Activated naive CD8-positive, alpha-beta T cell treated with anti-CD3 and anti-CD28 coated beads, Interleukin-2, amount 50 U/mL, for 16 hours (primary cell): ENCODE measurements at places on chromosomes 2 and 18.

GRCh38 chr18:10687161-10687925, 161.5 kb downstream of the NAPG start:
- DNase-seq, result no peak

- no peak for DNase-seq
These were observed 5.8 kb upstream of the PROM2 start for GRCh38 chr2:95268211-95269035.

GRCh38 chr2:46387292-46387691, 90.1 kb downstream of the EPAS1 start:
- no peak for DNase-seq

DNA sequence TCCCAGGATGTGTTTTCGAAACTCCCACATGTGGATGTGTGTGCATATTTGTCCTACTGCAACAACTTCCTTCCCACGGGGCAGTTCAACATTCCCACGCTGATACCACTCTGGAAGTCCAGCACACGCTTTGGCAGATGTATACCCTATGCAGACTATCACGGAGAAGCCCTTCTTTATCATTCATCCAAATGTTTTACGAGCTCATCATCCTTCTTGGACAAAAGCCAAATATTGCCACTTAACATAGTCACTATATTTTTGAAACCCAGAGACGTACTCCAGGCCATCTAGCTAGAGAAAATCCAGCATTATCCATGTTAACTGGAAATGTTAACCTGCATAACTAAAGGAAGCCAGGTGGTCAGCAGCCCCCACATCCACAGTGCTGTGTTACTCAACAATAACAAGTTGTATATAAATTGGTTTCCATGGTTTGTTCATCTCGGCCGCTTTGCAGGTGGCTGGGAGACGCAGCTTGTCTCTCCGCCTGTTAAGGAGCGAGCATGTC, 131.5 kb downstream of the ZNF532 start:
- no peak for DNase-seq

DNA sequence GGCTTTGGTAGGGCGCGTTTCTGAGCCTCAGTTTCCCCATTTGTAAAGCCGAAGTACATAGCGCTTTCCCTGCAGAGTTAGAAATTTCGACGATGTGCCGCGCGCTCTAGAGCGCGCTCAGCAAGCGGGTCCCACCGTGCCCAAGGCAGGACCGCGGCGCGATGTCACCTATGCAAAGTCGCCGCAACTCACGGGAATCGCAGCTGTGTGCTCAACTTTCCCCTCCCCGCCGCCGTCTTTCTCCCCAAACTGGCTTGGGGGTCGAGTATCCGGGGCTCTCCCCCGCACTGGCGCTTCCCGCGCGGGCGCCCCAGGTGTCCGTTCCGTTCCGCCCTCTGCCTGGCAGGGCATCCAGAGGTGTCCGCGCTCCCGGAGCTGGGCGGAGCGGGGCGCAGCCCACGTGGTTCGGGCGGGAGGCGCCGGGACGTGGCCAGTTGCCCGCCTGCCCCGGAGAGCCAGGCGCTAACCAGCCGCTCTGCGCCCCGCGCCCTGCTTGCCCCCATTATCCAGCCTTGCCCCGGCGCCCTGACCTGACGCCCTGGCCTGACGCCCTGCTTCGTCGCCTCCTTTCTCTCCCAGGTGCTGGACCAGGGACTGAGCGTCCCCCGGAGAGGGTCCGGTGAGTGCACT, at the start of gene MLPH:
TSS of gene MLPH (plus strand) at position 433 of the 630 bp plus-strand sequence. CDS start 6,176 bp downstream, outside the sequence.
- no peak for DNase-seq

DNA sequence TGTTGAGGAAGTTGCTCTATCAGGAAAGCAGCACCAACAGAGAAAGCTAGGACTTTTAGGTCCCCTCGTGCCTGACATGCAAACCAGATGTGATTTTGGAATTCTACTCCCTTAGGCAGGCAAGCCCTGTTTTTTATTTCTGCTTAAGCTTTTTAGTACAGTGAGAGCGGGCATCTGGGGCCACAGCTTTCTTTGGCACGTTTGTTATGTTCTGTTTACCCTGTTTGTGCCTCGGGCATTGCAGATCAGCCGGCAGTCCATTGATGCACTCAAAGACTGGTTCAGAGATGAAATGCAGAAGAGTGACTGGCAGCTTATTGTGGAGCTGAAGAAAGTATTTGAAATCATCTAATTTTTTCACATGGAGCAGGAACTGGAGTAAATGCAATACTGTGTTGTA, 61.9 kb downstream of the EIF5B start:
- DNase-seq, result no peak

DNA sequence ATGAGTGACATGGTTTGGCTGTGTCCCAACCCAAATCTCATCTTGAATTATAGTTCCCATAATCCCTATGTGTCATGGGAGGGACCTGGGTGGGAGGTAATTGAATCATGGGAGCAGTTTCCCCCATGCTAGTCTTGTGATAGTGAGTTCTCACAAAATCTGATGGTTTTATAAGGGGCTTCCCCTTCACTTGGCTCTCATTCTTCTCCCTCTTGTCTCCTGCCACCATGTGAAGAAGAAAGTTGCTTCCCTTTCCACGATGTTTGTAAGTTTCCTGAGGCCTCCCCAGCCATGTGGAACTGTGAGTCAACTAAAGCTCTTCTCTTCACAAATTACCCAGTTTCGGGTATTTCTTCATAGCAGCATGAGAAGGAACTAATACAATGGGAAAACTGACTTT, 14.0 kb downstream of the DNAH7 start:
- no peak for DNase-seq

DNA sequence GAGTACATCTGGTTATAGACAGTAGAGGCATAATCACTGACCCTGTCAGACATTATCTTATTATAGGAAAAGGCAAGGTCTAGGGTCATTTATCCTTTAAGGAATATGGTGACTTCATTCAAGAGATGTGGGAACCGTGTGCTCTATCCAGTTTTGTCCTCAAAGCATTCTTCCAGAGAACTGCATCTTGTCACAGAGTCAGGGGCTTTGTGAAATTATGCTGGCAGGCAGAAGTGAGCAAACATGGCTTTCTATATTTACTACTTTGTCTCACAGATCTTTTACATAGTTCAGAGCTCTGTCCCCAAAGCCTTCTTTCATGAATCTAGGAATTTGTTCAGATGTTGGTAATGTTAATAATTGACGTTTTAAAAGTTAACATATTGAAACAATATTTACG, 177.4 kb downstream of the ASXL3 start:
- DNase-seq, result no peak

- DNase-seq, result no peak
These were observed 38.4 kb downstream of the TBC1D8 start for GRCh38 chr2:101112772-101113157.

- DNase-seq, result no peak
These were observed 49.9 kb downstream of the MYO1B start for GRCh38 chr2:191295088-191295487.

- no peak for DNase-seq
These were observed 675.0 kb downstream of the SATB2 start for GRCh38 chr2:198782734-198783133.

DNA sequence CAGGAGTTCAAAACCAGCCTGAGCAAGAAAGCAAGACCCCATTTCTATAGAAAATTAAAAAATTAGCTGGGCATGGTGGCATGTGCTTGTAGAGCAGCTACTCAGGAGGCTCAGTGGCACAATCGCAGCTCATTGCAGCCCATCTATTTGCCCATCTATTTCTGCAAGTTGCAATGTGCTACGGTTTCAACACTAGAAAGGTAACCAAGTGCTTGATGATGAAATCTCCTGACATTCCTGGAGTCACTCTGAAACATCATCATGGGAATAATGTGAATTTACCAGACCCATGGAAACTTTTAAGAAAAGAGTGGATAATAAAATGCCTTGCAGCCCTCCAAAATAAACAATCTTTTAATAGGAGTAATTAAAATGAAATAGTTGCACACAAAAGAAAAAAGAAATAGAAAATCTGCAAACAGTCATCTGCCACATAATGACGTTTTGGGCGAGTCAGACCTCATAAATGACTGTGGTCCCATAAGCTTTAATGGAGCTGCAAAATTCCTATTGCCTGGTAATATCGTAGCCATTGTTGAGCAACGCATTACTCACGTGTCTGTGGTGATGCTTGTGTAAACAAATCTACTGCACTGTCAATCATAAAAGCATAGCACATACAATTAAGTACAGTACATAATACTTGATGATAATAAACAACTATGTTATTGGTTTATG, 46.6 kb upstream of the AMMECR1L start:
- no peak for DNase-seq

- DNase-seq, result no peak
These were observed 492.1 kb upstream of the PIK3C3 start for GRCh38 chr18:41462946-41463345.

DNA sequence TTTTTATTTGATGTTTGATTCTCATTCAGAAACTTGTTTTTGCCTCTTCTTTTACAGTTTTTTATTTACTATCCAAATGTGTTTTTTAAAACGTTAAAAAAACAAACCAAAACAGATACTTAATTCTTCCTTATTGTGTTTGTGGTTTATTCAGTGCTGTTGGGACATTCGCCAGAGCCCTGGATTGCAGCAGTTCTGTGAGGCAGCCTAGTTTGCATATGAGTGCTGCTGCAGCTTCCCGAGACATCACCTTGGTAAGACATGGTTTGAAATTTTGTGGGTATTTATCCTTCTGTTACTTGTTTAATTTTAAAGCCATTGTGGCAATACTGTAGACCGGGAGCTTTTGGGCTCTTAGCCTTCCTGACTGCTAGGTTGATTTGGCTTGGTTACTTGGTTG, 91.2 kb downstream of the MTA3 start:
- DNase-seq, result no peak

DNA sequence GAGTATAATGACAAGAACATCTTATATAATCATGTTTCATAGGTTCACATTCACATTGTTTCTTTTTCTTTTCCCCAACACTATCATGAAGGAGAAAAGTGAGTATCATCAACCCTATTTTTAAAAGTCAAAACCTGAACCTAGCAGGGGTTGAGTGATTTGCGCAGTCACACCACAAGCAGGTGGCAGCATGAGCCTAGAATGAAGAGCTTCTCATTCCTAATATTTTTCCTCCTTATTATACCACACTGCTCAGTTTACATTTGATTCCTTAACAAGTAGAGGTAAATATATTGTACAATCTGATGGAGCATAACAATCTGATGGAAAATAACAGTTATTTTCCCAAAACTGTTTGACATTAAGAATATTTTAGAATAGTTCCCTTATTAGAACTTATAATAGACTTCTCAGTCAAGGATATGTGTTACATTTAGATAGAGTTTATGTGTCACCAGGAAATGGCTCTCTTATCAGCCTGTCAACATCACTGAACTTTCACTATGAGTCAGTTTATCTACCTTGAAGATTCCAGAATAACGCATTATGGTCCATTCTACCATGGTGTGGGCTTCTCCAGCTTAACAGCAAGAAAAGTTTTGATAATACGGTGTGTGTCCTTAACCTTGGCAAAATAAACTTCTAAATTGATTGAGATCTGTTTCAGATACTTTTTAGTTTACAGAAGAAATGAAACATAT, 119.5 kb downstream of the NEB start:
- no peak for DNase-seq
